IMR-90 (cell line): ENCODE measurements at places on chromosomes 4 and X. TPM values are rescaled to one million over a fixed set of nuclear protein-coding genes. Genes with fewer than 3 reads are reported as not detected.

- no peaks in the 10 kb centered on the region for H3K36me3 ChIP-seq
- no peak overlapping the region for H3K27ac ChIP-seq
- no peak for DNase-seq
- no peaks in the 10 kb centered on the region for H3K4me1 ChIP-seq
- H3K27me3 ChIP-seq: peaks cover 60% of the 10 kb centered on the region
Measured at GRCh38 chrX:153885208-153885787, 675 bp downstream of the L1CAM start.

GRCh38 chrX:41352329-41352838 lies 18.4 kb downstream of the DDX3X start:
- no peak overlapping the region for H3K27ac ChIP-seq
- no peak overlapping the region for H3K4me3 ChIP-seq
- H3K27me3 ChIP-seq: no peaks in the 10 kb centered on the region
- peaks cover 2% of the 10 kb centered on the region; the same call in 1 of the 2 replicates for H3K4me1 ChIP-seq
- no peak for DNase-seq

DNA sequence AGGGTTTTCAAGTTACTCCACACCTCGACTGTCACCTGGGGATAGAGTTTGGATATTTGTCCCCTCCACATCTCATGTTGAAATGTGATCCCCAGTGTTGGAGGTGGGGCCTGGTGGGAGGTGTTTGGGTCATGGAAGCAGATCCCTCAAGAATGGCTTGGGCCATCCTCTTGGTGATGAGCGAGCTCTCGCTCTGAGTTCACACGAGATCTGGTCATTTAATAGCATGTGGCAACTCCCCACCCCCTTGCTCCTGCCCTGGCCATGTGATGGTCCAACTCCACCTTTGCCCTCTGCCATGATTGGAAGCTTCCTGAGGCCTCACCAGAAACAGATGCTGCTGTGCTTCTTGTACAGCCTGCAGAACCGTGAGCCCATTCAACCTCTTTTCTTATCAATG lies 8.3 kb downstream of the CTAG1A start:
- H3K4me1 ChIP-seq: no peaks in the 10 kb centered on the region; the same call in 1 of the 2 replicates
- H3K4me3 ChIP-seq: no peak overlapping the region
- peaks cover 20% of the 10 kb centered on the region for H3K27me3 ChIP-seq
- H3K36me3 ChIP-seq: no peaks in the 10 kb centered on the region
- H3K27ac ChIP-seq: no peak overlapping the region
- no peak for DNase-seq

DNA sequence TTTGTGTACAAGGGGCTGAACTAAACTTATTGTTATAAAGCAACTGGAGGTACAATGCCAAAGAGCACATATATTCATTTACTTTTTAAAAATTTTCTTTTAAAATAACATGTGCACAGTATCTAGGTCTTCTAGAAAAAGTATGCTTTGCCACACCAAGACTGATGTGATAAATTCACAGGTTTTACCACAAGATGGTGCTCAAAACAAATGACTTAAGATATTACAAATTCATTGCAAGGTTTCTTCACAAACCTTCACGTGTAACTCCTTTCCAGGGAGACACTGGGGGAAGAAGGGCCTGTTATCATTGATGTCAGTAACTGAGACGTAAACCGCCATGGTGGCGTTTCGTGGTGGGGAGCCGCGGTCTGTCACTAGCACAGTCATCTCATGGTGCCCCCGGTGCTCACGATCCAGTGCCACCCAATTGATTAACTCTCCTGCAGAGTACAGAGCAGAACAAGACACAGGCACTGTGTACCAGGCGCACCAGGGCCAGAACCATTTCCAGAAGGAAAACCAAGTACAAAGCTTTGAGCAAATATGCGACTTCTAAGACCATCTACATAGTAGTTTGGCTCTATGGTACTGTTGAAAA lies 162.2 kb downstream of the DCHS2 start:
- H3K27ac ChIP-seq: no peak overlapping the region
- 0 out of 2 replicates have a peak, but pooled peaks cover 2% of the 10 kb centered on the region for H3K27me3 ChIP-seq
- DNase-seq: peak; percentile 10
- H3K36me3 ChIP-seq: no peaks in the 10 kb centered on the region
- H3K4me3 ChIP-seq: no peak overlapping the region
- no peaks in the 10 kb centered on the region for H3K4me1 ChIP-seq

GRCh38 chr4:30755346-30755745 lies 35.2 kb downstream of the PCDH7 start:
- peaks cover 21% of the 10 kb centered on the region for H3K4me1 ChIP-seq
- no peak for DNase-seq
- no peaks in the 10 kb centered on the region for H3K27me3 ChIP-seq

Gene GPC4
- total RNA-seq: 0.54 and 0.56 TPM in 2 replicates

DNA sequence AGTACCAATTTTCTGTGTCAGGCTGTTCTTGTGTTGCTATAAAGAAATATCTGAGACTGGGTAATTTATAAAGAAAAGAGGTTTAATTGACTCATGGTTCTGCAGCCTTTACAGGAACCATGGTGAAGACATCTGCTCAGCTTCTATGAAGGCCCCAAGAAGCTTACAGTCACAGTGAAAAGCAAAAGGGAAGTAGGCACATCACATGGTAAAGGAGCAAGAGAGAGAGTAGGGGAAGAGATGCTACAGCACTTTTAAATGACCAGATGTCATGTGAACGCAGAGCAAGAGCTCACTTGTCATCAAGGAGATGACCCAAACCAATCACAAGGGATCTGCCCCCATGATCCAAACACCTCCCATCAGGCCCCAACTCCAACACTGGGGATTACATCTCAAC lies 174.3 kb downstream of the ATP10D start:
- no peaks in the 10 kb centered on the region for H3K36me3 ChIP-seq
- no peak overlapping the region for H3K4me3 ChIP-seq
- peaks cover 2% of the 10 kb centered on the region for H3K27me3 ChIP-seq
- DNase-seq: no peak

- no peaks in the 10 kb centered on the region for H3K36me3 ChIP-seq
- H3K27ac ChIP-seq: no peak overlapping the region
- no peaks in the 10 kb centered on the region for H3K4me1 ChIP-seq
- peaks cover 2% of the 10 kb centered on the region; the same call in 1 of the 2 replicates for H3K27me3 ChIP-seq
- no peak for DNase-seq
- no peak overlapping the region for H3K4me3 ChIP-seq
Measured at GRCh38 chrX:131988236-131988635, 34.9 kb upstream of the STK26 start.

- peaks cover 4% of the 10 kb centered on the region; the same call in 1 of the 2 replicates for H3K4me1 ChIP-seq
- H3K36me3 ChIP-seq: no peaks in the 10 kb centered on the region; the same call in 1 of the 2 replicates
- DNase-seq: no peak
- H3K4me3 ChIP-seq: no peak overlapping the region
Measured at GRCh38 chrX:45815441-45815840, 614.8 kb upstream of the DIPK2B start.

DNA sequence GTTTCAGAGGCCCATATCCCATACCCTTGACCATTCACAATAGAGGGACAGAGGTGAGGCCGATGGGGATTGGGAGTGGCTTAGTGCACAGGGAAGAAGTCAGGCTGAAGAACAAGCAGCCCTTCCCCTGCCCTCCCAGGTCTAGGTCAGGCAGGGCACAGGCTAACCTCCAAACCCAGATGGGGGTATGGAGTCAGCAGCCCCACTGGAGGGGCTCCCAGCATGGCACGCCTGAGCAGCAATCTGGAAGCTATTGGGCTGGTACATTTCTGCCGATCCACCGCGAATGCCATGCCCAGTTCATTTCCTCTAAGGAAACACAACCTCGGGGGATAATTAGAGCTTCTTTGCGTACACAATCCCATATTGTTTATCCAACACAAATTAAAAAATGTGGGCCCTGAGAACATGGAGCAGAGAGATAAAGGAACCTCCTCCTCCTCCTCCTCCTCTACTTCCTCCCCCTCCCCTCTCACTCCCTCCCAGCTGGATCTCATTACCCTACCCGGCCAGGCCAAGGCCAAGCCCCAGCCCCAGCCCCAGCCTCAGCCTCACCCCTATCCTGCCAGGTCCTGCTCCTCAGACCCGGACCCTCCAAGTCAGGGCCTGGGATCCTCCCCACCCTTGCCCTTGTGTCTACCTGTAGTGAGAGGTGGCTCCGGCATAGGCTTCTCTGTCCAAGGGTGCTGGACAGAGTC lies 83.0 kb downstream of the PJA1 start:
- peaks cover 30% of the 10 kb centered on the region for H3K27me3 ChIP-seq
- no peak overlapping the region for H3K27ac ChIP-seq
- DNase-seq: no peak
- H3K36me3 ChIP-seq: no peaks in the 10 kb centered on the region

Gene LSM6
- total RNA-seq: 13.4 and 33.1 TPM in 2 replicates

DNA sequence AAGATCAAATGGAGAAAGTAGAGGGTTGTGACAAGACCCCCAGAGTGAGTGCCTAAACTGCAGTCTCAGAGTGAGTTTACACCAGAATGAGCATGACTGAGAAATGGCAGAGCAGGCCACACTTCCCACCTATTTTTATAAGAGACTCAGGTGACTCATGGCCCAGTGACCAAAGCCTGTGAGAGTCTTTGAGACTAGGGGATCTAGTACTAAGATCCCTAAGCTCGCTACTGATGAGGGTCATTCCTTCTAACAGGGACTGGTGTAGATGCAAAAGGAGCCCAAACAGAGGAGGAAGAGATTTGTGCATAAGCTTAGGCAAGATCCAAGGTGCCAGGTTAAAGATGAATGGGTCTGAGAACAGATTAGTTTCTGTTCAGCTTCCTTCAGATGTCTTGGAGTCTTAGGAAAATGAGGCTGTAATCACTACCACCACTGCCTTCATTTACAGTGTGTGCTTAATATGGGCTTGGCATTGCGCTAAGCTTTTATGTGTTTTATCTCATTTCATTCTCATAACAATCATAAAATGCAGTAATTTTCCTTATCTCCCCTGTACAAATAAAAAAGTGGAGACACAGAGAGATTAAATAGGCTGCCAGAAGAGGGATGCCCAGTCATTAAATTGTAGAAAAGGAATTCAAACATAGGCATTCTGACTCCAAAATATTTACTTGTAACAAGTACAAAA lies 62.8 kb downstream of the RWDD4 start:
- no peaks in the 10 kb centered on the region; the same call in 1 of the 2 replicates for H3K27me3 ChIP-seq
- no peak for DNase-seq
- no peak overlapping the region for H3K4me3 ChIP-seq
- no peaks in the 10 kb centered on the region for H3K36me3 ChIP-seq
- H3K27ac ChIP-seq: no peak overlapping the region
- H3K4me1 ChIP-seq: peaks cover 2% of the 10 kb centered on the region; the same call in 1 of the 2 replicates

DNA sequence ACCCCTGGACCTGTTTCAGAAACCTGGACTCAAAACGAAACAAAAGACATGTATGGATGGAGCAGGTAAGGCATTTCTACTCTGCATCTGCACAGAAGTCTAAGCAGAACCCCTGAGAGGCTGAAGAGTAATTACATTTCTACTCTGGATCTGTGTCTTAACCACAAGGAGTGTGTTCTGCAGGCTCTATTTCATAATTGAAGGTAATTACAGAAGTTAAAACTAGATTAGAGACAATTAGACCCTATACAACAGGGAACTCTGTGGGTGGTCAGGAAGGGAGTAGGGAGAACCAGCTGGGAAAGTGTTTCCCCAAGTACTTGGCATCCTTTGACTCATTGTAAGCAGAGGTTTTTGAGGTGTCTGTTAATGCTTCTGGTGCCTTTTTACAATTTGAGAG lies 69.8 kb downstream of the IGSF1 start:
- no peak overlapping the region for H3K4me3 ChIP-seq
- H3K36me3 ChIP-seq: no peaks in the 10 kb centered on the region
- no peak for DNase-seq
- no peaks in the 10 kb centered on the region for H3K27me3 ChIP-seq
- H3K27ac ChIP-seq: no peak overlapping the region

GRCh38 chr4:178142724-178143123 lies 700.5 kb upstream of the AGA start:
- H3K27me3 ChIP-seq: no peaks in the 10 kb centered on the region
- H3K36me3 ChIP-seq: no peaks in the 10 kb centered on the region
- no peaks in the 10 kb centered on the region for H3K4me1 ChIP-seq
- H3K27ac ChIP-seq: no peak overlapping the region
- H3K4me3 ChIP-seq: no peak overlapping the region

GRCh38 chr4:123244137-123244536 lies 152.5 kb upstream of the SPRY1 start:
- no peaks in the 10 kb centered on the region for H3K27me3 ChIP-seq
- H3K4me1 ChIP-seq: no peaks in the 10 kb centered on the region; the same call in 1 of the 2 replicates
- H3K27ac ChIP-seq: no peak overlapping the region
- H3K4me3 ChIP-seq: no peak overlapping the region

Gene TCEAL2
- total RNA-seq: not detected in 2 replicates

Gene ITGB1BP2
- total RNA-seq: 1.7 and 3.0 TPM in 2 replicates

- H3K27ac ChIP-seq: peak within 1 kb of the TSS; percentile 86
- H3K27me3 ChIP-seq: no peaks in the 10 kb centered on the region; the same call in 1 of the 2 replicates
- no peaks in the 10 kb centered on the region for H3K36me3 ChIP-seq
- no peaks in the 10 kb centered on the region for H3K4me1 ChIP-seq
Measured at GRCh38 chr4:151760712-151761661, at the start of gene GATB. Gene GATB, minus strand, starts transcription at chr4:151761007. Its CDS starts 25 bp downstream, at chr4:151760982.

Gene AKAP14
- total RNA-seq: not detected in 2 replicates

DNA sequence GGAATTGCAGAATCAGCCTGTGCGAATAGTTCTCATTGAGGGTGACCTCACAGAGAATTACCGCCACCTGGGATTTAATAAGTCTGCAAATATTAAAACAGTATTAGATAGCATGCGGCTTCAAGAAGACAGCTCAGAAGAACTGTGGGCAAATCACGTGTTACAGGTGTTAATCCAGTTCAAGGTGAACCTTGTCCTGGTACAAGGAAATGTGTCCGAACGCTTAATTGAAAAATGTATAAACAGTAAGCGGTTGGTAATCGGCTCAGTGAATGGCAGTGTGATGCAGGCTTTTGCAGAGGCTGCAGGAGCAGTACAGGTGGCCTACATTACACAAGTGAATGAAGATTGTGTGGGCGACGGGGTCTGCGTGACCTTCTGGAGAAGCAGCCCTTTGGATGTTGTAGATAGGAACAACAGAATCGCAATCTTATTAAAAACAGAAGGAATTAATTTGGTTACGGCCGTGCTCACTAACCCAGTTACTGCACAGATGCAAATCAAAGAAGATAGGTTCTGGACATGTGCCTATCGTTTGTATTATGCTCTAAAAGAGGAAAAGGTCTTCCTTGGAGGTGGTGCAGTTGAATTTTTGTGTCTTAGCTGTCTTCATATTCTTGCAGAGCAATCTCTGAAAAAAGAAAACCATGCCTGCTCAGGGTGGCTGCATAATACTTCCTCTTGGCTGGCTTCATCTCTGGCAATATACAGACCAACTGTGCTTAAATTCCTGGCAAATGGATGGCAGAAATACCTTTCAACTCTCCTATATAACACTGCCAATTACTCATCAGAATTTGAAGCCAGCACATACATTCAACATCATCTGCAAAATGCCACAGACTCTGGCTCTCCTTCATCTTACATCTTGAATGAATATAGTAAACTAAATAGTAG lies 10.7 kb downstream of the BBS12 start:
- peaks cover 8% of the 10 kb centered on the region for H3K4me1 ChIP-seq
- H3K27ac ChIP-seq: no peak overlapping the region
- DNase-seq: no peak
- H3K27me3 ChIP-seq: no peaks in the 10 kb centered on the region
- peaks cover 2% of the 10 kb centered on the region; the same call in 1 of the 2 replicates for H3K36me3 ChIP-seq
